ENCODE measurements at places on chromosomes 3 and 15. TPM values are rescaled to one million over a fixed set of nuclear protein-coding genes. Genes with fewer than 3 reads are reported as not detected.

FBXL22 gene
- total RNA-seq, result 33.3 TPM

AMIGO3 gene
- not detected for total RNA-seq

ACTC1 gene
- 1.8 TPM for total RNA-seq

PLCB2 gene
- 5.1 TPM for total RNA-seq

GABRR3 gene
- not detected for total RNA-seq

LHFPL4 gene
- total RNA-seq, result 0.43 TPM

TMIE gene
- total RNA-seq, result 0.55 TPM

MEGF11 gene
- 0.92 TPM for total RNA-seq

MASP1 gene
- total RNA-seq, result not detected

RASGRP1 gene
- 3.9 TPM for total RNA-seq

SLC24A5 gene
- not detected for total RNA-seq

BRPF1 gene
- total RNA-seq, result 53.6 TPM

PLSCR2 gene
- not detected for total RNA-seq

XCR1 gene
- total RNA-seq, result under 0.01 TPM

TBC1D21 gene
- not detected for total RNA-seq

GRCh38 chr3:55639143-55639542, 152.0 kb upstream of the WNT5A start:
- no peak for DNase-seq

DNA sequence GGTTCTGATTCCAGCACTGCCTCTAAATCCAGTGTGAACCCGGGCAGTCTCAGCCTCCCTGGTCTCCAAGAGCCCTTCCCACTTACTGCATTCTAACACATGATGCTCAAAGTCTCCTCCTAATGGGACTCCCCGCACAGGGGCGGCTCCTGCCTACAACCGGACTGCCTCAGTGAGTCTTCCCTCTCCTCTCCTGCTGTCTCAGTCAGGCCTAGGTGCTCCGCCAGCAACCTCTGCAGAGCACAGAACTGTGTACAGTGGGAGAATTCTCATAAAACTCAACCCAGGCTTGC, 28.9 kb downstream of the TBC1D2B start:
- DNase-seq, result no peak

- DNase-seq, result no peak
Observed at GRCh38 chr3:129555616-129556357, 12.8 kb downstream of the H1-8 start.

DNA sequence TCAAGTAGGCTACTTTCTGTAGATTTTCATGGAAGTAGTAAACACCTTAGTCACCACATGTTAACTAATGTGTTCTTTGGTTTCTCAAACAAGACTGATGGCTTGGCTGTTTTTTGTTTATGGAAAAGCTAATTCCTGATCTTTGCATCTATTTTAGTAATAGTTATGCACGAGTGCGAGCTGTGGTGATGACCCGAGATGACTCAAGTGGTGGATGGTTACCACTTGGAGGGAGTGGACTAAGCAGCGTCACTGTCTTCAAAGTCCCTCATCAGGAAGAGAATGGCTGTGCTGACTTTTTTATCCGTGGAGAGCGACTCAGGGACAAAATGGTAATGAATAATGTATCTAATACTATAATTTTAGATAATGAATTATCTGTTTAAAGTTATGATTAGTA, 46.6 kb downstream of the SPRED1 start:
- no peak for DNase-seq

DNA sequence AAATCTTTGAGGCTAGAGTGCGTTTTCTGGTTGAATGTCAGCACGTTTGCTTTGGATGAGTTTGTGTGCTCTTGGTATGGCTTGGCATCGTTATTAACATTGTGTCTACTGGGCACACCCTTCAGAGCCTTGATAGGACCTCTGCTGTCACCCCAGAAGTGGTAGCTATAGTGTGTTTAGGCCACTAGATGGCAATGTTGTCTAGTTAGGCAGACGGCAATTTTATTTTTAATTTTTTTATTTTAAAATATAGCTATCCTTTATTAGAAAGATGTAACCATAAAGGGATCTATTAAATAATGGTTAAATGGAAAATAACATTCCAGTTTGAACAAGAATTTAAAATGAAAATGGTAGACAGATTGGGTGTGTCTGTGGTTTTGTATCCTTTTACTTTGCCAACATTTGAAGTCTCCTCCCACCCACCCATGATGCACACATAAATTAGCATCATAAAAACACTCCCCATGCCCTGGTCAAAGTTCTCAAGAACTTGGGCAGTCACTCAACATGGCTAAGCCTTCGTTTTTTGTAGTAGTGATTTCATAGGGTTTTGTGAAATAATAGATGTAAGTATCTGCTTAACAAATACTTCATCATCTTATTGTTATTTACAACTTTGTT, 200.7 kb downstream of the KCNH8 start:
- DNase-seq, result peak; percentile 55

GRCh38 chr15:87490666-87491065, 765.9 kb downstream of the NTRK3 start:
- no peak for DNase-seq

DNA sequence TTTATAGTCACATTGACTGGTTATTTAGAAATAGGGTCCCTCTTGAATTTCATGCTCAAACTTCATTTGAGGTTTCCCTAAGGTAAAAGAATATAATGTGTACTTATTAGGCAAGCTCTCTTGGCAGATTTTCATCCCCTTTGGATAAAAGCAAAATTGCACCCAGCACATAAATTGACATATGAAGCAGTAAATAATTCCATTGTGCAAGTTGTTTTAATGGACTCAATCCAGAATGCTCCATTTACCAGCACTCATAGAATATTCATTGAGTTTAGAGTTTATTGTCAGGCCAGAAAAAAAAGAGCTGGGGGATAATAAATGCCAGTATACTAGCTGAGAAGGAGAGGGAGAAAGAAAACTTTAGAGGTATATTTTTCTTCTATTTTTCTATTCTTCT, 136.8 kb downstream of the TPRG1 start:
- no peak for DNase-seq

DNA sequence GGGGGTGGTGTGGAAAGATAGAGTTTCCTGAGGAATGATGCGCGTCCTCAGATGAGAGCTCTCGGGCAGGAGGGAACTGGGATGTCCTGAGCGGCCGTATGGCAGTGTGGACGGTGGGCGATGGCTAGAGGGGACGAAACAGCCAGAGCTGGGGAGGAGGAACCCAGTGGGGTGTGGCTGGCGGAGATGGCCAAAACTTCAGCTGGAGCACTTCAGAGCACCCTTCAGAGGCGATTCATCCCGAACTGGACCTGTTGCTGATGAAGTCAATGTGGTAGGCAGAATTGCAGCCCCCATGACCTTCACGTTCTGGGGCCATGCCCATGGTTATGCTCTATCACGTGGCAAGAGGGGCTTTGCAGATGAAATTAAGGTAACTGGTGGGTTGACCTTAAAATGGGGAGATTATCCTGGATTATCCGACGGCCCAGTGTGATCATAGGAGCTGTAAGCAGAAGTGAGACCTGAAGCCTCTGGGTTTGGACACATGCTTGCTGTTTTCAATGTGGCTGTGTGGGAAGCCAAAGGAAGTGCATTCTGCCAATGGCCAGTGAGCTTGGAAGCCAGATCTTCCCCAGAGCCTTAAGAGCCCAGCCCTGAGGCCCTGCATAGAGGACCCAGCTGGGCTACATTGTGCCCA, 52.3 kb downstream of the ATP1B3 start:
- no peak for DNase-seq

GRCh38 chr15:100853676-100854440, 25.8 kb upstream of the ALDH1A3 start:
- peak; percentile 21 for DNase-seq

GRCh38 chr15:73727330-73727976, 25.7 kb downstream of the INSYN1 start:
- no peak for DNase-seq

GRCh38 chr3:136385457-136385856, 135.3 kb downstream of the PCCB start:
- DNase-seq, result no peak

- no peak for DNase-seq
Observed at GRCh38 chr3:135997554-135998320, 32.2 kb downstream of the PPP2R3A start.

DNA sequence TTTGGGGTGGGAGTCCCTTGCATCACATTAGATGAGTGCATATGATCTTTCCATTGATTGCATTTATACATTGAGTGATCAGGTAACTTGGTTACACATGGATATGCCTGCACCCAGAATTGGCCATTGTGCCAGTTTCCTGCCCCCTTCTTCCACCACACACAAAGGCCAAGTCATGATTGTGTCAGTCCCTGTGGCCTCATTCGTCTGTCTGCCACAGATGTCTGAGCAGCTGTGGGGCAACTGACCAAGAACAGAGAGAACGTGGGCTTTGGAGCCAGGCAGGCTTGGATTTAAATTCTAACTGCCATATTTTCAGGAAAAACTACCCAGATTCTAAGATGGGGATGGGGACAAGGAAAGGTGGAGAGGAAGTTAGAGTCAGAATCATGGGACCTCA, 27.0 kb downstream of the CCNL1 start:
- no peak for DNase-seq

DNA sequence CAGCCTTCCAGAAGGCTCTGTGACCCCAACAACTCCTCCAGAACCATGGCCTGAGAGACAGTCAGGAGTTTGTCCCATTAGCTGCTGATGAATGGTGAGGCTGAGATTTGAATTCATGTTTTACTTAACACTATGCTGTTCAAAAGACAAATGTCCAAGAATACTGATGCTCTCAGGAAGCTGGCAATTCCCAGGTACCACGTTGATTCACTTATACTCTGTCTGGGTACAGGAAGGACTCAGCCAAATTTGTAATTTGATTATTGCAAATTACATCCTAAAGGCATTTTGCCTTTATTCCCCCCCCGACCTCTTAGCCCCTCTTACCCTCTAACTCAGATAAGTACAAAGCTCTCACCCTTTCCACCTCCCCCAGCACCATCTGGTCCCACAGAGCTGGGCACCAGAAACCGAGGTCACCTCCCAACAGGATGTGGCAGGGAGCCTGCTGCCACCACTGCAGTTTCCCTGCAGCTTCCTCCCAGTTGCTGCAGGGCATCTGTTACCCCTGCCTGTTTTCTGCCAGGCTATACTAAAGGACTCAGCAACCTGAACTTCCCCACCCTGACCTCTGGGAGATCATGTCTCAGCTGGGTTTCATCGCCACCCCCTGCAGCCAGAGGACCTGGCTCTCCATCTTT, 33.6 kb downstream of the EAF1 start:
- DNase-seq, result no peak

DNA sequence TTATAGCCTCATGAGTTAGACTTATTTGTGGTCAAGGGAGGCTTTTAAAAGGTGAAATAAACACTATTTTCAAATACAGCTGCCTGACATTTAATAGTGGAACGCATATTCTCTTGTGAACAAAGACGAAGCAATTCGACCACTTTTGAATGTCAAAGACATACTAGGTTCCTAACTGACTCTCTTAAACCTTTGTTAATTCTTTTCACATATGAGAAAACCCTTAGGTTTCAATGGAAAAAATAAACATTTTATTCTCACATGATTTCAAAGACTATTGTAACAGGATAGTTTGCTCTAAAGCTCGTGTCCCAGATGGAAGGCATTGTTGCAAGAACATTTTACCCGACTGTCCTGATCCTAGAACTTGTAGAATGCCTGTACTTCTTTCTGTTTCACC, 74.8 kb upstream of the BOC start:
- DNase-seq, result no peak

DNA sequence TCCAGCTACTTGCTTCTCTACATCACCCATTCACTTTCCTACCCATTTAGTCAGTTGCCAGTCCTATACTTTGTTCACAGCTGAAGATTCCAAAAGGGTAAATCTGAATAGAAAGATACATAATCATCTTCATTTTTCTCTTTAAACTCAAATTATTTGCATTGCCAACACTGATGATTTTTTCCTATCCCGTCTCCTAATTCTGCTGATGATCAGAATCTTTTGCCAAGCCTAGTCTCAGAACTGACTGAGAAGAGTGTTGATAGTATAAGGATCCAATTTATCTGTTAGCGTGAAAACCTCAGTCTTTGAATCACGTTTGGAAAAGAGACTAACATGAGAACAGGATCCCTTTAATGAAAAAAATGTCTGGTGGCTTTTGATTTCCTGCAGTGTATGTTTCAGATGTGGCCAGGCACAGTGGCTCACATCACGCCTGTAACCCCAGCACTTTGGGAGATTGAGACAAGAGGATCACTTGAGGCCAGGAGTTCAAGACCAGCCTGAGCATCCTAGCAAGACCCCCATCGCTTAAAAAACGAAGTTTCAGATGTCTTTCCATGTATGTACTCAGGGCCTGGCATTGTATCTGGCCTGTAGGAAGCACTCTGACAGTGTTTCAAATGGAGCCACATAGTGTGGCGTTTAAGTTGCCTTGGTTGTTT, 169.4 kb downstream of the KLHL25 start:
- DNase-seq, result no peak

GRCh38 chr3:12886736-12887135, 45.4 kb upstream of the RPL32 start:
- no peak for DNase-seq

DNA sequence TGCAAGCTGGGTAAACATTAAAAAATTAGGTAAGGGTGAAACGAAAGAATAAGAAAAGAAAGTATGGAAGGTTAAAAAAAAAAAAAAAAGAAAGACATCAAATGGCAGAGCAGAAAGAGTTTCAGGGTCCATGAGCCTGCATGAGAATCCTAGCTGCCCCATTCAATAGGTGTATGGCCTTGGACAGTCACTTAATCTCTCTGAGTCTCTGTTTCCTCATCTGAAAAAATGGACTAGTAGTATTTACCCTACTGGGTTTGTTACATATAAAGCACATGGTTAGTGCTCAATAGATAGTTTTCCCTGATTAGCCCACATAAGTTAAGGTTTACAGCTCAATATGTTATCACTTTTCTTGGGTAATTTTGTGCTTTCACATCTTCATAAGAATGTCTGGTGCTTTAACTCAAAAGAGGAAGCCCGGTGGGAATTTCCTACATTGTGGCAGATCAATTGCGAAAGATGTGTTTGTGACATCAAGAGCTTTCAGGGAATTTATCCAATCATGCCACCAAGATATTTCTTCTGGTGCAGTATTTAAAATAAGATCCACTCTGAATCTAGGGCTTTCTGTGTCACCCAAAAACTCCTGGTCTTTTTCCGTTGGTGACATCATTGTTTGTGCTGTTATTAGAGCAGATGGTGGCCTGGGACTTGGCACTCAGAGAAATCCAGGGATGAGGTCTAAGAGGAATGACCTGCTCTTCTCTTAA, 57.2 kb upstream of the UBE2E1 start:
- no peak for DNase-seq

GRCh38 chr3:16522834-16523233, 9.3 kb upstream of the RFTN1 start:
- DNase-seq, result no peak

GRCh38 chr3:193826159-193826795, 233.3 kb downstream of the OPA1 start:
- DNase-seq, result peak; percentile 86

GRCh38 chr3:185824051-185825005, 514 bp downstream of the IGF2BP2 start:
- peak; percentile 27 for DNase-seq

- DNase-seq, result no peak
Observed at GRCh38 chr3:50830451-50830850, 155.7 kb downstream of the DOCK3 start.

- DNase-seq, result no peak
Observed at GRCh38 chr3:178487752-178488151, 48.5 kb upstream of the KCNMB2 start.

- no peak for DNase-seq
Observed at GRCh38 chr15:48564690-48565089, 80.8 kb downstream of the FBN1 start.

GRCh38 chr3:87448558-87448957, 172.2 kb upstream of the POU1F1 start:
- no peak for DNase-seq

GRCh38 chr3:154235330-154235729, 89.0 kb downstream of the DHX36 start:
- no peak for DNase-seq

GRCh38 chr15:32974691-32975090, 219.8 kb downstream of the FMN1 start:
- no peak for DNase-seq

Data from stomach (tissue), 19 donors.